DND-41 (cell line): ENCODE measurements at places on chromosomes 2 and 18.

- DNase-seq, result no peak
Observed at GRCh38 chr18:68841301-68841700, 43.4 kb downstream of the CCDC102B start.

- no peak for DNase-seq
Observed at GRCh38 chr2:23435250-23436035, 50.5 kb downstream of the KLHL29 start.

- peak; percentile 65 for DNase-seq
Observed at GRCh38 chr2:176088048-176088936, 4.2 kb upstream of the HOXD13 start.

DNA sequence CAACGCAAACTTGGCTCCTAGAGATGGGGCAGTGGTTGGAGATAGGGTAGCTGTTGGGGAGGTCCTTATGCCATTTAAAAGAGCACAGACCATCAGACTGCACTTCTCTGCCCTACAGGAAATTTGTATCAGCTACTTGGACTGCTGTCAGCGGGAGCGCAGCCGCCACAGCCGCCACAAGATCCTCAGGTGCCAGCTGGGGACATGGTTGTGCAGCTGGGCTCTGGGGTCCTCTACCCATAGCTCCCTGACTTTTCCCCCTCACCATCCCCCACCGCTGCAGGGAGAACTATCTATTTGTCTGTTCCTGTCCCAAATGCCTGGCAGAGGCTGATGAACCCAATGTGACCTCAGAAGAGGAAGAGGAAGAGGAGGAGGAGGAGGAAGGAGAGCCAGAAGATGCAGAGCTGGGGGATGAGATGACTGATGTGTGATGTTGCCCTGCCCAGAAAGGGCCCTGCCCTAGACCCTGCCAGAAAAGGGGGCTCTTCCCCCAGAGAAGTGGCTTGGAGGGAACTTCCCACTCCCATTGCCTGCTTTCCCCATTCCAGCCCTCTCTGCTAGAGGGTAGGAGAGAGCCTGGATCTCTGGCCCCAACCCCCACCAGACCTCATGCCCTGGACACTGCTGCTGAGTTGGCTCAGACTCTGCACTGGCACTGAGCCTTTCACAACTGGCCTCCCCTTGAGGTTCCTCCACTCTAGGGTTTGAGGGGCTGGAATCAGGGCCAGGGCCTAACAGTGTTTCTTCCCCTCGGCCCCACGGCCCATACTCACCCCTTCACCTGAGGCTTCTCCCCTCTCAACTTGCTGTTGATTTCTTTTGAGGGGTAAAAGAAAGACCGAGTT lies 7.3 kb downstream of the PRADC1 start:
- DNase-seq, result no peak

- DNase-seq, result no peak
Observed at GRCh38 chr18:6711467-6711866, 18.0 kb upstream of the ARHGAP28 start.

DNA sequence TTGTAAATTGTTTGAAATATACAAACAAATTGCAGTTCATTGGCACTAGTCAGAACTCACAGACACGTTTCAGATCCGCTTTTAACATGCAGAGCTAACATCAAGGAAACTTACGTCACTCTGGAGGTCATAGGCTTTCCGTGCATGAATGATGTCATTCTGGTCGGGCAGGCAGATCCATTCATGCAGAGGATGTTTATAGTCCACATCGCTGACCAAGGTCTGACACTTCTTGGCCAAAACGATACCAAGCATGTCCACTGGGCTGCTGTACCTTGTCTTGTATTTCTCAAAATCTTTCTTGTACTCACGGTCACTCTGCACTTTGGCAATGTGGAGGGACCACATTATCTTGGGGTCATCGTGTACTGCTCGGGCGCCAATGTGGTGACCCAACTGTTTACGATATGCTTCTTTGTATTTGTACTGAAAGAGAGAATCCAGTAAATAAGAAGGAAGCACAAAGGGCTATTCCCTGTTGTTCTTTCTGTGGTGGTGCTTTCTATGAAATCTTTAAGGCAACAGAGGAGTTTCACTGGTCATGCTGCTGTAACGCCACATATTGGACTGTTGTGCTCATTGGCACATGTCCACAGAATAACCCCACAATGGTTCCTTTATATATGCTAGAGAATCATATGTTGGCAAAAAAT lies 114.8 kb downstream of the NEB start:
- DNase-seq, result no peak
